ENCODE measurements at places on chromosomes 5 and 9. TPM values are rescaled to one million over a fixed set of nuclear protein-coding genes. Genes with fewer than 3 reads are reported as not detected.

Gene ENC1
- total RNA-seq: 4.9 TPM

Gene FSTL4
- 4.9 TPM for total RNA-seq

Gene GHR
- 0.03 TPM for total RNA-seq

Gene FBP1
- not detected for total RNA-seq

Gene OBP2B
- not detected for total RNA-seq

Gene INSL6
- total RNA-seq: not detected

Gene SPATA24
- total RNA-seq: 4.4 TPM

Gene SMIM27
- 10.7 TPM for total RNA-seq

Gene RNF183
- total RNA-seq: not detected

Gene NFIB
- 6.8 TPM for total RNA-seq

Gene PDZD2
- total RNA-seq: 0.60 TPM

Gene NR5A1
- 0.09 TPM for total RNA-seq

Gene FGD3
- total RNA-seq: 0.93 TPM

Gene SOX30
- not detected for total RNA-seq

Gene TSLP
- total RNA-seq: not detected

Gene GRM6
- total RNA-seq: not detected

Gene SLC46A2
- not detected for total RNA-seq

Gene SLC6A3
- 0.97 TPM for total RNA-seq

Gene ACSL6
- 0.22 TPM for total RNA-seq

Gene ANKH
- 20.0 TPM for total RNA-seq

Gene CENPK
- 30.9 TPM for total RNA-seq

Gene SPATA31C1
- not detected for total RNA-seq

Gene FOXD4
- 0.23 TPM for total RNA-seq

Gene DIRAS2
- total RNA-seq: not detected

Gene CD180
- not detected for total RNA-seq

Gene SNCB
- total RNA-seq: 1.2 TPM

Gene FAM53C
- total RNA-seq: 21.5 TPM

Gene CNTNAP3B
- 15.8 TPM for total RNA-seq

Gene PIP5KL1
- 1.6 TPM for total RNA-seq

Gene FBP2
- total RNA-seq: 0.06 TPM

Gene TMEM252
- not detected for total RNA-seq

Gene CERT1
- total RNA-seq: 22.0 TPM

Gene CCDC187
- not detected for total RNA-seq

Gene PCDHGA12
- total RNA-seq: 0.03 TPM

Gene FAM200C
- 1.6 TPM for total RNA-seq

Gene VDAC1
- total RNA-seq: 395 TPM

Gene SLC34A1
- not detected for total RNA-seq

Gene ARAP3
- 4.2 TPM for total RNA-seq

Gene TNFSF15
- total RNA-seq: 0.11 TPM

Gene IL4
- not detected for total RNA-seq

Gene CCL21
- not detected for total RNA-seq

Gene PPP1R26
- total RNA-seq: 15.2 TPM

Gene CXCL14
- total RNA-seq: 0.37 TPM

Gene NR4A3
- total RNA-seq: 1.7 TPM

Gene SYK
- not detected for total RNA-seq

Gene LRRC26
- total RNA-seq: 1.5 TPM

Gene SLC45A2
- not detected for total RNA-seq

All from A549 treated with Hydrocortisone at 1 μM for 4 hours (cell line).